ENCODE measurements at places on chromosomes 7 and 10. TPM values are rescaled to one million over a fixed set of nuclear protein-coding genes. Genes with fewer than 3 reads are reported as not detected.

The METTL27 gene
- 2.9 TPM for total RNA-seq

The MSMB gene
- not detected for total RNA-seq

DNA sequence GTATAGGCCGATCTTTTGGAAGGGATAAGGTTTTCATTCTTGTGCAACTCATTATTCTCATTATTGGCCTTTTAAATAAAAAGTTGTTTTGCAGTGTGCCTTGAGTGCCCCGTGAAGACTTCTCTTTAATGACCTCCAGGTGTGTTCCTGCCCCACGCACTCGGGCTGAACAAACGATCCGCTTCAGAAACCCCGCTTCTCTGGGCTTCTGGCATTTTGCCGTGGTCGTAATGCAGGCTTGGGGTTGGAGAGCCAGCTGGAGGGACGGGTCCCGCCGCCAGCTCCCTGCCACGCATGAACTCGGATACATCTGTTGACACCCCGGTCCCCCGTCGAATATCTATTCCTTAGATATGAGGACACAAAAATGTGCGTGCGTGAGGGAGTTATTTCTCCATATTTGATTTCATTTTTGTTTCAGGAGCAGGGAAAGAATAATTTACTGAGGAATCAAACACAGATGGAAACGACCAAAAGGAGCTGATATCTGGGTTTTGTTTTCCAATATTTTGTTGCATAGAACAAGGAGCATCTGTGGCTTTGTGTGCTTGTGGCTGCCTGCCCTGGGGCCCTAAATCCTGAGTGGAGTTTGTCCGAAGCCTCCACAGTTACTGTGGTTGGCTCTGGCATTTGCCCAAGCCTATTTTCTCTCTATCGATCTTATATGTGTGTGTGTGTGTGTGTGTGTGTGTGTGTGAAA lies 17.0 kb upstream of the TTYH3 start:
- DNase-seq, result no peak

GRCh38 chr7:112201411-112201810 lies 4.8 kb downstream of the DOCK4 start:
- no peak for DNase-seq

DNA sequence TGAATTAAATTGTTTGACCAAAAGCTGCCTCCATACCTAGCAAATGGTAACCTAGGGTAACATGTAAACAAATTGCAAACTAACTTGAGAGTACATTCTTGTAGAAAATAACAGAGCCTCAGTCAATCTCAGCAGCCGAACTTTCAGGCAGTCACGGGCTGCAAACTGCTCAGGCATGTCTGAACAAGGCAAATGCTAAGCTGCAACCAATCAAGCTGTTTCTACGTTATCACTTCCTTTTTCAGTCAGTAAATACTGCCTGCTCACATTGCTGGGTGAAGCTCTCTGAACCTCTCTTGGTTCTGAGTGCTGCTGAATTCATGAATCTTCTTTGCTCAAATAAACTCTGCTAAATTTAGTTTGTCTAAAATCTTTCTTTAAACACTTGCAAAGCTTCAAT lies 1212.4 kb downstream of the SORCS1 start:
- no peak for DNase-seq

GRCh38 chr7:36388423-36388822 lies 1.2 kb upstream of the ANLN start:
- no peak for DNase-seq

GRCh38 chr10:120181154-120181553 lies 275.9 kb upstream of the PLPP4 start:
- DNase-seq, result no peak

DNA sequence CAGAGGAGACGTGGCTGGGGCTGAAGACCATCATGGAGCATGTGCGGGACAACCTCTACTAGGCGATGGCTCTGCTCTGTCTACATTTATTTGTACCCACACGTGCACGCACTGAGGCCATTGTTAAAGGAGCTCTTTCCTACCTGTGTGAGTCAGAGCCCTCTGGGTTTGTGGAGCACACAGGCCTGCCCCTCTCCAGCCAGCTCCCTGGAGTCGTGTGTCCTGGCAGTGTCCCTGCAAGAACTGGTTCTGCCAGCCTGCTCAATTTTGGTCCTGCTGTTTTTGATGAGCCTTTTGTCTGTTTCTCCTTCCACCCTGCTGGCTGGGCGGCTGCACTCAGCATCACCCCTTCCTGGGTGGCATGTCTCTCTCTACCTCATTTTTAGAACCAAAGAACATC lies 22.0 kb upstream of the CPA5 start:
- DNase-seq, result no peak

- no peak for DNase-seq
These were observed 93.4 kb downstream of the SPAG6 start for GRCh38 chr10:22438711-22439110.

DNA sequence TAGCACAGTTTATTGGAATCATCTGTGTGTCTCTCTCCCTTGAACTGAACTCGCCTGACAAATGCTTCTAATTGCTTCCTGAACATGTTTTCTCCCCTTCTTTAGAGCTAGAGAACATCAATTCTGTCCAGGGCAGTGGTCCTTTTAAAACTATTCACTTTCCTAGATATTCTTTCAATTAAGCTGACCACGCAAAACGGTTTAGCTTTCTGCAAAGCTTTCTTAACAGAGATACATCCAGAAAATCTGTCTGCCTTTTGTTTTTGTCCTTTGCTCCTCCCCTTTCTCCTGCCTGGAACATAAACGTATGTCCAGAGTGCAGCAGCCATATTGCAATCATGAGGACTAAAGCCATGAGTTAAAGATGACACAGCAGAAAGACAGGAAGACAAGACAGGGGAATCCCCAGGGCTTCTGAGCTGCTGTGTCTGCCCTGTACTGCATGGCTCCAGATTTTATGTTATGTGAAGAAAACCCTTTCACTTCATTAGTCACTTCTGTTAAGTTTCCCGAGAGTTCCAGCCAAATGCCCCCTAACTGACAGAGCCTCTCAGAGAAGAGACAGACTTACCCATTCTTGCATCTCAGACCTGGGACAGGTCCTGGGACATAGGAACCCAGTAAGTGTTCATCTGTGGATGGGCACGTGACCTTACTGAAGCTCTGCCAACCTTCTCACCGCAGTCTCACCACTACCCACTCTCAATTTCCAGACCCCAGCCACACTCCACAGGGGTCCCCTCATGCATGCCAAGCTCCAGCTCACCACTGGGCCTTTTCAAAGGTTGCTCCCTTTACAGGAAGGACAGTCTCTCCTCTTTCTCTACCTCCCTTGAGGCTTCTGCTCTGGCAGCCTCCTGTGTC lies 35.0 kb upstream of the CPXM2 start:
- DNase-seq, result no peak

GRCh38 chr10:127854769-127855590 lies 37.8 kb downstream of the CLRN3 start:
- DNase-seq, result no peak

- DNase-seq, result no peak
These were observed 121.9 kb downstream of the USP6NL start for GRCh38 chr10:11489591-11489990.

DNA sequence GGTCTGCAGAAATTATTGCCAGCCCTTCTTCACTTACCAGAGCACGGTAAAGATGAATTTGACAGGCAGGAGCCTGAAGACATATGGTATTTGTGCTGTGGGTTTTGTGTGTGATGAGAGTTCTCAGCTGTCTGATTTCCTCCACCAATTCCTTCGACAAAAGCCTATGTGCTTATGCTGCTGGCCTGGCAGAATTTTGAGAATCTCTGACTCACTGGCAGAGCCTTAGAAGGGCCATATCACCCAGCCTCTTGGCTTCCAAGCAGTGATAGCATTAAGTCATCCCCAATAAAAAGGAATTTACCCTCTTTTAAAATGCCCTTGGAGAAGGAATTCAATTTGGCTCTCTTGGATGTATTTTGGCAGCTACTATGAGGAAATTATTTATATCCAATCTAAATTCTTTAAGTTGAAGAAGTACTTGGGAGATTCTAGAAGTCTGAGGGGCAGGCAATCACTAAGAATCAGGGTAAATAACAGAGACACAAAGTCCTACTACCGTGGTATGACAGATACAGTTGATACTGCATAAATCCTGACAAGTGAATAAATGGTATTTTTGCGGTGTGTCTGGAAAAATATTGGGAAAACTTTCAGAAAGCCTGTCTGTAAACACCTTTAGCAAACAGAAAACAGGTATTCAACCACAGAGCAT lies 68.6 kb upstream of the EFCAB10 start:
- DNase-seq, result no peak

- DNase-seq, result no peak
These were observed 41.8 kb upstream of the HERPUD2 start for GRCh38 chr7:35736725-35737124.

Data from glutamatergic neuron (in vitro differentiated cells).